Cardiac fibroblast (primary cell): ENCODE measurements at places on chromosomes 5 and 9.

- DNase-seq, result peak; percentile 25
These were observed 33.5 kb downstream of the ANXA6 start for GRCh38 chr5:151123897-151124751.

DNA sequence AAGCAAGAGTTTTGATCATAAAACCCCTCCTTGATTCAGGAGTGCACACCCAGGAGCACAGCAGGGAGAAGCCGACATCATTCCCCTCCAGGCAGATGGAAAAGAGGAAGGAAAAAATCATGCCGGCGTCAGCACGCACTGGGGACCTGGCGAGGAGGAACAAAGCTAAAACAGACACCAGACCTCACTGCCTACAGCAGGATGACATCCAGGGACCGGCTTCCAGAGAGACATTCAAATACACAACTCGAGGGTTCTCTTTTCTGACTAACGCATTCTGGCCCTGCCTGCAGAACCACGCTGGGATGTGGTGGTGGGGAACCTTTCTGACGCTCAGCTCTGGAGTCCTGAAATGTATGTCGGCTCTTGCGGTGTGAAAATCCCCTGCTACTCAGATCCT lies 2.7 kb downstream of the UBAC1 start:
- DNase-seq, result no peak

- peak; percentile 15 for DNase-seq
These were observed 101.6 kb downstream of the GABBR2 start for GRCh38 chr9:98607152-98607551.

- no peak for DNase-seq
These were observed 90.3 kb downstream of the NTRK2 start for GRCh38 chr9:84759804-84760203.

DNA sequence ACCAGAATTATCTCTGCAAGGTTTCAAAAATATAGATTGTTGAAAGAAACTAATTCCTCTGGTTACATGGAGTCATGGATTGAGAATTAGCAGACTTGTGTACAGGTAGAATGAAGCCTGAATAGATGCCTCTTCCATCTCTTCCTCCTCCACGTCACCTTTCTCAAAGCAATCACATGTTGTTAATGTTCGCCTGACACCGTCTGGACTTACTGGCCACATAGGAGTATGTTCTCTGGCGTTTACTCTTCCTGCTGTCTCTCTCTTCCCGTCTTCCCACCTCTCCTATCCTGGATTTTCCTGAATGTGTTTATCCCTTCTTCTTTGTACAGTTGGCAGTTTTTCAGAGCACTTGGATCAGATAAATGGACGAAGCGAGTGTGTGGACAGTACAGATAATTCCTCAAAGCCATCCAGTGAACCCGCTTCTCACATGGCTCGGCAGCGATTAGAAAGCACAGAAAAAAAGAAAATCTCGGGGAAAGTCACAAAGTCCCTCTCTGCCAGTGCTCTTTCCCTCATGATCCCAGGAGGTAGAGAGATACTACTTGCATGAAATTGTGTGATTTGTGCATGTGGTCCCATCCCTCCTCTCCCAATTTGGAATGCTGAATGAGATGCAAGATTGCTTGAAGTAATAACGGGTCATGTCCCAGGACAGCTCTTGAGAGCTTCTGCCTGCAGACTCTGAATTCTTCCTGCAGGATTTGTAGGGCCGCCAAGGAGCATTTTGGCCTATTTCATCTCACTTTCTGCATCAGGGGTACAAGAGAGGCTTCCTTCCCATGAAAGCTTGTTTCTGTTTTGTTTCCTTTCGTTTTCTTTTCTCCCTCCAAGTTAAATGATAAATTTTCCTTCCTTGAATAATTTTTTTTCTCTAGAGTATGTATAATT lies 47.3 kb downstream of the CD180 start:
- peak; percentile 28 for DNase-seq

- peak; percentile 26 for DNase-seq
These were observed 41.0 kb downstream of the KCNV2 start for GRCh38 chr9:2758162-2758897.

DNA sequence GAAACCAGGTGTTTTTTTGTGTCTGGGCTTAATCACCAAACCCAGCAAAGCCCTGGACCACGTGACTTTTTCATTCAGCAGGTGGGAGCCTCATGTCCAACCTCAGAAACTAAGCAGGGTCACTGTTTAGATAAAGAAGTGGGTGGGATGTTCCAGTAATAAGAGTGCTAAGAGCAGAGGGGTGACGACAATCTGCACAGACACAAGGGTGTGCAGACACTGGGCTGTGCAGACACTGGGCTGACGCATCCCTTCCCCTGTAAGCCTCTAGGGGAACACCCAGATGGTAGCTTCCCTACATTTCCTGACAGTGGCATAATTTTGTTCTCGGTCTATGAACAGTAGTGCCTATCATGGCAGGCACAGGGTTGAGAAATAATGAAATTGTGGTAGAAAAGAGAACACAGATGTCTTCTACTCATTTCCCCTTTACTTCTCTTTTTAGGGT lies 85.1 kb downstream of the SAXO1 start:
- no peak for DNase-seq

- no peak for DNase-seq
These were observed 55.2 kb downstream of the GLDC start for GRCh38 chr9:6590334-6590733.

DNA sequence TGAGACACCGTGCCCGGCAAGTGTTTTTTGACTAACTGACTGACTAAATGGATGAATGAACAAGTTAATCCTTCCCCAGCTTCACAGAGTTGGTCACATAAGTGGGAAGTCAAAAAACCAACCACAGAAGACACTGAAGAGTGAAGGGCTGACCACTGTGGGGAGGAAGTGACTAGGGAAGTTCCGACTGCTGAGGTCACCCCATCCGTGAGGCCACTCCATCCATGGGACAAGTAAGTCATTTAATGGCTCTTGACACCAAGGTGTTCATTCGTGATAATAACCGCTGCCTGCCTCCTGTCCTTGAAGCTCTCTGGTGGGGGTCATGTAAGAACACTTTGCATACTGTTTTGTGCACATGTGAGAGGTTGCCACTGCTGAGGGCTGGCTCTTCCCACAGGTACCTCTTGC lies 22.2 kb upstream of the CXCL14 start:
- DNase-seq, result no peak

GRCh38 chr5:151678713-151679112 lies 8.0 kb downstream of the SPARC start:
- DNase-seq, result no peak

DNA sequence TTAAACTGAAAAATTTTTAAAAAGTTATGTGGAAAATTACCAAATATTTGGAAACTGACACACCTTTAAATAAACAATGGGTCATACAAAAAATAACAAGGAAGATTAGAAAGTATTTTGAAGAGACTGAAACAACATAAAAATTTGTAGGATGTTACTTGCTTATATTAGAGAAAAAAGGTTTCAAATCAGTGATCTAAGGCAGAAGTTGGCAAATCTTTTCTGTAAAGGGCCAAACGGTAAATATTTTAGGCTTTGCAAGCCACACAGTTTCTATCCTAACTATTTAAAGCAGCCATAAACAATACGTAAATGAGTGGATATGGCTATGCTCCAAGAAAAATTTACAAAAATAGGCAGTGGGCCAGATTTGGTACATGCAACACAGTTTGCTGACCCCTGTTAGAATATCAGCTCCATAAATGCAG lies 81.3 kb downstream of the OXCT1 start:
- peak; percentile 87 for DNase-seq

DNA sequence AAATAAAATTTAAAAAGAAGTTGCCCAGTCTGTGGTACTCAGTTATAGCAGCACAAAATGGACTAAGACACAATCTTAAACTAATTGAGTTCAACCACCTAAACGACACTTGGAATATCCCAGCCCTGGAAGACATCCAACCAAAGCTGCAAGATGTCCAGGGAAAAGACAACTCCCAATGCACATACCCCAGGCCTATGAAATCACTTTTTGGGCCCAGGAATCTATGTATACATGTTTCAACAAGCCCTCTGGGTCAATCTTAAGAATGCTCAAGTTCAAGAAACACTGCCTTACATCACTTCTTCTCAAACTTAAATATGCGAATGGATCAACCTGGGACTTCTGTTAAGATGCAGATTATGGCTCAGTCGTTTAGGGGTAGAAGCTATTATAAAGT lies 148.6 kb downstream of the ELAVL2 start:
- no peak for DNase-seq

GRCh38 chr5:6872441-6873160 lies 159.4 kb downstream of the TENT4A start:
- no peak for DNase-seq

- DNase-seq, result no peak
These were observed 65.9 kb downstream of the DMRTA1 start for GRCh38 chr9:22512495-22512894.

GRCh38 chr9:99244344-99245260 lies 22.5 kb downstream of the SEC61B start:
- DNase-seq, result no peak

DNA sequence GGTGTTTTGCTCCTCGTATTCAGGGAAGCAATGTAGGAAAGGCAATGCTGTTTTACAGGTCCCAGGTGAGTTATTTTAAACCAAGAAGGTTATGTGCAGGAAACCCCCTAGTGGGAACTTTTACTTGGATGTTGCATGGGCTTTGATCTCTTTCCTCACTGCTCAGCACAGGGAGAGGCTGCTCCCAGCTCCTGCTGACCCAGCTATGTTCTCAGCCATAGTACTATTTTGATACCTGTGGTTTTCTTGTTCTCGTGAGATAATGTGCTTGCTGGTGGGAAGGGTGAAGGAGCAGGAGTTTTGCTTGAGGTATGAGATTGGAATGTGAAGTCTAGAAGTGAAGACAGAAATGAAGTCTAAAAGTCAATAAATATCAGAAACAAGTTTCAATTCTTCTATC lies 265.6 kb upstream of the FBXL7 start:
- DNase-seq, result no peak
